ENCODE measurements at places on chromosomes 3 and 15.

DNA sequence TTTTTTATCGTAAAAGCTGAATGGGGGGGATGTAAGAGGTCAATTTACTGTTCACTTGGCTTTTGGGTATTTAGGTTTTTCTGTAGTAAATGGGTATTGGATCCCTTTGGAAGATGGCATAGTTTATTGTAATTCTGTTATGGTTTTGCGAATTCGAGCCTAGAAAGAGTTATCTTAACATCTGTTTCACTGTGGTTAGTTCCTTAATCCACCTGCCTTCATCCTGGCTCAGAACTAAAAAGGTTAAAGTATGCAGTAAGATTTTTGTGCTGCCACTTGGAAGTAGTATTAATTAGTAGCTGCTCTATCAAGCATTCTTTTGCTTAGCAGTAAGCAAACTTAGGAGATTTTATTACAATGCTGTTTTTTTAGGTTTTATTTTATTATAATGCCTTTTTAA is 62.4 kb downstream of the ARIH1 start:
- DNase-seq: no peak

DNA sequence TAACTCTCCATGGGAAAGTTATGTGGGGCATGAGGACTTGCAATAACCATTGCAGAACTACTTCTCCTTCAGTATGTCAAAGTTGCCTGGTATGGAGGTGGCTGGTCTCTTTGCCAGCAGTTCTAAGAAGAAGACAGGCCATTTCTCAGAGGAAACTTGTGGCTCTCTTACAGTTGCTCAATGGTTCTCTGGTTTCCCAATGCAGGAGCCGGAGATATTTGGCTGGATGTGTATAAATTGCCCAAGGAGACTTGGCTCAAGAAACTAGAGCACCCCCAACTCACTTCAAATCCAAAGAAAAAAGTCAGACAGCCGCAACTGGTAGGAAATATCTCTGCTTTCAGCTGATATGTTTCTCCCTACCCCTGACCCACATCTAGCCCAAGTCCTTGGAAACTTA is 24.2 kb downstream of the WDR93 start:
- DNase-seq: no peak

DNA sequence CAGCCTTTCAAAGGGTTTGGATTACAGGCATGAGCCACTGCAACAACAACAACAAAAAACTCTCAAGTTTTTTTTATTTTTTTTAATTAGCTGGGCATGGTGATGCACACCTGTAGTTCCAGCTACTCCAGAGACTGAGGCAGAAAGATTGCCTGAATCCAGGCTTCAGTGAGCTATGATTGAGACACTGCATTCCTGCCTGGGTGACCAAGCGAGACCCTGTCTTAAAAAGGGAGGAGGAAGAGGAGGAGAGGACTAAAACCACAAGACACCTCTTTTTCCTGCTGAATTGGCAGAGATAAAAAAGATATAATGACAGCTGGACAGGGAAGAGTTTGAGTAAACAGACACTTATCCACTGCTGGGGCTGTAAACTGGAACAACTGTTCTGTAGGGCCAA is 22.7 kb upstream of the CHRNB4 start:
- DNase-seq: no peak

GRCh38 chr15:27805261-27806220 is 293.6 kb downstream of the OCA2 start:
- DNase-seq: no peak

DNA sequence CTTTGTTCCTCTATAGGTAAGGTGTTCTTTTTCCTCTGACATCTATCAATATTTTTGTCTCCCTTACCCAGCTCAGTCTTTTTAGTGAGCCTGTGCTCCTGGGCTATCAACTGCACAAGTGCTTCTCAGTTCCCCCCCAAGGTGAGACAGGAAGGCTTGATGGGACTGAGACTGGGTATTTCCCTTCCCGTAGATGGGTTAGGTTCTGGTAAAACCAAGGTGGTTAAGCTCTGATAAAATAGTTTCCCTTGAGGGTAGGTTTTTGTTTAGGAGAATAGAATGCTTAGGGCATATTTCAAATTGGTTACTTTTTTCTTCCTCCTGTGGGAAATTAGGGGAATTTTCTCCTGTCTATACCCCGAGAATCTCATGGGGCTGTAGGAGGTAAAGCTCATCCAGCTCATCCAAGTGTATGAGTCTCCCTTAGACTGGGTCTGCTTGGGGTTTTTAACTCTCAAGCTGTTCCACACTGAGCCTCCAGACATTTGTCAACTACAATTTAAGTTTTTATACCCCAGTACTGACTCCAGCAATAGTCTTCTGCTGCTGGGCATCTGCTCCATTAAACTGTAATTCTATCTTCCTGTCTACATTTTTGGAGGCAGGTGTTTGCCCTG is 44.9 kb downstream of the OXSR1 start:
- DNase-seq: no peak

GRCh38 chr3:37139567-37140052 is 34.8 kb downstream of the LRRFIP2 start:
- DNase-seq: no peak

DNA sequence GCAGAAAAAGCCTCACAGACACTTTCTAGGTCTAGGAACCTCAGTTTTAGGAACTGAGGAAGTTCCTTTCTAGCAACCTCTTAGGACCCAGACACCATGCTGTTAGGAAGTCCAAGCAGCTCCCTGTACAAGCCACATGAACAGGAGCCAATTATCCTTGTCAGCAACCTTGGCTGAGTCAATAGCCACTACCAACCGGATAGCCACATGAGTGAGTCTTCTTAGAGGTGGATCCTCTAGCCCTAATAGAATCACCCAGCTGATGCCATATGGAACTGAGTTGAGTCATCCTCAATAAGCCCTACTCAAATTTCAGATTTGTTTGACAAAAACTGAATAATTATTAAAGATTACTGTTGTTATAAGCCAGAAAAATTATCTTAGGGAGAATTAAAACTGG is 256.2 kb downstream of the NLGN1 start:
- DNase-seq: no peak

Measured in central memory CD4-positive, alpha-beta T cell (primary cell).